ENCODE measurements at places on chromosomes 2 and 18.

DNA sequence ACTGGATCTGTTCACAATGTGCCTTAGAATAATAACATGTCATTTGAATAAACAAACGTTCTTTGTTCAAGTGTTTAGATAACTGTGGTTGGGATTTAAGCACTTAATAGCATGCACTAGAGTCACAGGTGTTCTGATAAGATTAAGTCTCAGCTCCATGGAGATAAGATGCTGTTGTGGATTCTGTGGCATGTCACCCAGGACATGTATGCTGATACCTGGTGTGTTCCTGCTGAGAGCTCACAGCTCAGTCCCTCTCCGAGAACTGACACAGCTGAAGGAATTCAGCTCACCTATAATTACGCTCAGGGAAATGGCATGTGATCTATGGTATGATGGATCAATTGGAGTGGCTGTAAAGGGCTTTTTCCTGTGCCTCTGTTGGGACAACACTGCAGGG, 75.4 kb upstream of the ST6GAL2 start:
- DNase-seq: no peak

GRCh38 chr2:235914756-235915155, 253.4 kb downstream of the GBX2 start:
- DNase-seq: no peak

- no peak for DNase-seq
Observed at GRCh38 chr2:65791404-65791975, 359.1 kb upstream of the SPRED2 start.

GRCh38 chr18:79617511-79618500, 61.8 kb upstream of the CTDP1 start:
- no peak for DNase-seq

- DNase-seq: peak; percentile 60
Observed at GRCh38 chr2:23760736-23761135, 166.2 kb downstream of the ATAD2B start.

DNA sequence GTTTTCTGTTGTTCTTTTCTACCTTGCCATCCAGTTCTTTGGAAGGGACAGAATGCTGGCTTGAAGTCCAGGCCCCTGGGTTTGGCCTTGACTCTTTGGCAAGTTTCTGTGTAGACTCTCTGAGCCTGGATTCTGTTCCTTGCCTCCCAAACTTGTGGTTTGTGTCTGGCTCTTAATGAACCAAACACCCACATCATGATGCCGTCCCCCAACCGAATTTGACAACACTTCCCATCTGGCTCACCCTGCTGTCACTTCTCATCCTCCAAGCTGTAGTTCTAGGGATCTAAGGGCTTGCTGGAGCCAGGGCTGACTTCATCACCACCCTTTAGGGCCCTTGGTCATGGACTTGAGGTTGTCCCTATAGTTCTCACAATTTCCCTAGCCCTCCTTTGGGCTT, 68.9 kb upstream of the CELF4 start:
- DNase-seq: no peak

- DNase-seq: peak; percentile 26
Observed at GRCh38 chr2:201450954-201451291, 335 bp downstream of the TRAK2 start.

- no peak for DNase-seq
Observed at GRCh38 chr18:27695503-27695902, 481.4 kb downstream of the CDH2 start.

GRCh38 chr18:59038295-59039039, 101.2 kb upstream of the SEC11C start:
- DNase-seq: no peak

DNA sequence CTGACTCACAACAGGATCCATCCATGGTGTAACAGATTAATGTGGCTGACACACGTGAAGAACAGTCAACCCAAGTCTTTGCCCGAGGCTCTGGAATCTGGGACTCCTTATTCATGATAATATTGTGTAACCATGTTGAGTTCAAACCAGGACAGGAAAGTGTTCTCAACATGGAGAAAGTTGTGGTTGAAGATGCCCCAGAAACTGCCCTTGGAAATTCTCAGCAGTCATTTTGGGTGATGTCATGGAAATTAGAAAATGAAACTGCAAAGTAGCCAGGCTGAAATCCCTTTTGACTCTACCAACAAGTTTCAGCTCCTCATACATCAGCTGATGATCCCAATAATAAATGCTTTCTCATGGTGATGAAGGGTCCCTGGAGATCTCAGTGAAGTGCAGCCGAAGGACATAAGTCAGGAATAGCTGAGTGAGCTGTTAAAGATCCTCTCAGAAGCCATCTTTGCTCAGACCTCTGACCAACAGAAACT, 307.7 kb downstream of the TNS1 start:
- peak; percentile 97 for DNase-seq

DNA sequence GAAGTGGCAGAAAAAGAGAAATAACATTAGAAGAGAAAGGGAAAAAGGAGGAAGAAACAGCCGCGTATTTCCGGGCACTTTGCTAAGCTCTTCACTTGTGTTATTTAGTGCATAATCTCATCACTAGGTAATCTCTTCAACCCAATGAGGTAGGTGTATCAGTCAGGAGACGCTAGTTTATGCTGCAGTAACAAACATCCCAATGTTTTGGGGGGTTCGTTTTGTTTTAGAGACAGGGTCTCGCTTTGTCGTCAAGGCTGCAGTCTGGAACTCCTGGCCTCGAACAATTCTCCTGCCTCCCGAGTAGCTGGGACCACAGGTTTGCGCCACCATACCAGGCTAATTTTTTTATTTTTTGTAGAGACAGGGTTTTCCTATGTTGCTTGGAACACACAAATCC, 61.7 kb downstream of the ZFP36L2 start:
- DNase-seq: no peak

GRCh38 chr18:57744211-57744694, 58.9 kb downstream of the ATP8B1 start:
- DNase-seq: no peak

DNA sequence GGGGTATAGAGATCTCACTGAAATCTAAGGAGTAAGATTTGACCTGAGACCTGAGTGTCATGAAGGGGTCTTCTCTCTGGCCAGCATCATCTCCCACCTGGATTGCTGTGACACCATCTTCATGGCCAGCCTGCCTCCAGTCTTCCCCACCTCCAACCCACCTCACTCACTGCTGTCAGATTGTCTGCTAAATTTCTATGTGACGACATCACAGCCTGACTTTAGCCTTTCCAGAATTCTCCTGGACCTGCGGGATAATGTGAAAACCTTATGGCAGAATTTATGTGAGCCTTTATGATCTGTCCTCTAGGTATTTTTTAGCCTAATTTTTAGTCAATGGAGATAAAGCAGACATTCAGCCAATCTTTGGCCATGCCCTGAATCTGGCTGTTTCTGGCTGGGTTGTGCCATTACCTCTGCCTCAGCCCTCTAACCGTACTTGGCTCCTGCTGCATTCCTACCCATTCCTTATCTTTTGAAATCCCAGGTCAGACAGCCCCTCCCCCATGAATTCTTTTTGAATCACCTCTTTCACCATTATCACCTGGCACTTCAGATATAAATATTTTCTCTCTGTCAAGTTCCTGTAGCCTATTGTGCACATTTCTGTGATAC, 66.4 kb upstream of the MMADHC start:
- peak; percentile 4 for DNase-seq

DNA sequence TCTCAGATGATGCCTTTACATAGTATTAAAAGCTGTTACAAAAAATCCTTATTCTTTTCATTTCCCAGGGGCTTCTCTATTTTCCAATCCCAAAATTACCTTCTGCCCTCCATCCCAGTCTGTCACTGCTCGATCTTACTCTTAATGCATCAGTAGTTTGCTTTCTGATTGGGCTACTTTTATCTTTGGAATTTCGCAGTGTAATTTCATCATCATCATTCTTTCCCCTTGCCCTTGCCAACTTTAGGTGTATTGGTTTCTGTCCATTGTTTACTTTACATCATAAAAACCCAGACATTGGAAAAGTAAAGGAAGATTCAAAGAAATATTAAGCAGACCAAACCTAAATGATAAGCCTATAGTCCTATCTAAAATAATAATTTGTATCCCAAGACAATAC, 457.2 kb downstream of the PIK3C3 start:
- no peak for DNase-seq

GRCh38 chr2:160630801-160631590, 137.4 kb upstream of the RBMS1 start:
- DNase-seq: no peak

DNA sequence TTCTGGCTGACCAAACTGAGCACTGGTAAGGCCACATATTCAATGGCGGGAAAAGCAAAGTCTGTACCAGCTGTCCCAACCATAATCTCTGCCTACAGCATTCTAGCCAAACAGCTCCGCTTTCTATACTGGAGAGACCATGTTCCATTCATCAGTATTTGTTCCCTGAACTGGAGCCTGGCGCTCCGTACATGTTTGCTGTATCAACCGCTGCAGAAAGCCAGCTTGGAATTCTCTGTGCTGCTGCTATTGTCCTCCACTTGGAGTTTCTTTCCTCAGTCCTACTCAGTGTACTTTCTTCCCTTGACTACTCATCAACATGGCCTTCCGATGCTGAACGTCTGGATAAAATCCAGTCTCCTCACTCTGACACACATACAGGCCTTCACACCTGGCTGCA, 1.9 kb downstream of the COA5 start:
- DNase-seq: no peak

- no peak for DNase-seq
Observed at GRCh38 chr2:113291191-113291590, 12.5 kb upstream of the PAX8 start.

DNA sequence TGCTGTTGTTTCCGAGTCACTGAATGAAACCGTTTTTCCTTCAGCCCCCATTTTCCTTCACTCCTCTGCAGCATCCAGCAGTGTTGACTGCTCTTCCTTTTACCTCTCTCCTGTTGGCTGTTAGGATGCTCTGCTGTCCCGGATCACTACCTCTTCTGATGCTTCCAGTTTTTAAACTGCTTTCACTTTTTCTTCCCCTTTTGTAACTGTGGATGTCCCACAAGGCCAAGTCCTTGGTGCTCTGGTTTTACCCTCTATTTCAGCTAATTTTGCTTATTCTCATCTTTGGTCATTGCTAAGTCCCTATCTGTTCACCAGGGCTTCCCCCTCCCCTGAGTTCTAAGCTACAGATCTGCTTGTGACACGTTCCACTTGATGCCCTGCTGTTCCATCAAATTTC, 39.4 kb upstream of the MAP4K3 start:
- no peak for DNase-seq

GRCh38 chr18:79786786-79787526, 10.8 kb upstream of the KCNG2 start:
- peak; percentile 58 for DNase-seq

GRCh38 chr2:37767959-37768925, 96.8 kb upstream of the CDC42EP3 start:
- DNase-seq: peak; percentile 99

DNA sequence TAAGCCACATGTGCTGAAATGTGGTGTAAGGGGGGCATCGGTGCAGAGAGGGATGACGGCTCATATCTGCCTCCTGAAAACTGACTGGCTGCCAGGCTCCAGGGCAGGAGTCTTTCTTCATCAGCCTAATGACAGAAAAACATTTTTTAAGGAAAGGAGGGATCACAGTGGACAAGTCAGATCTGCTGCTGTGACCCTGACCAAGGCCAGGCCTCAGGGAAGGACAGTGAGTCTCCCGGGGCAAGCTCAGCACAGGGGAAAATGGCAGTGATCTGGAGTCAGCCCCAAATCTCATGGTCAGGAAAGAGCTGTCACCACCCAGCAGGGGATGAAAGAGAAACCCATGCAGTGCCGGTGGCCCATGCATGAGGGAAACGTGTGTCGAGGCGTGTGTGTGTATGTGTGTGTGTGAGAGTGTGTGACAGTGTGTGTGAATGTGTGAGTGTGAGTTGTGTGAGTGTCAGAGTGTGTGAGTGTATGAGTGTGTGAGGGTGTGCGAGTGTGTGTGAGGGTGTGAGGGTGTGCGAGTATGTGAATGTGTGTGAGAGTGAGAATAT, 134.5 kb downstream of the INHBB start:
- no peak for DNase-seq

DNA sequence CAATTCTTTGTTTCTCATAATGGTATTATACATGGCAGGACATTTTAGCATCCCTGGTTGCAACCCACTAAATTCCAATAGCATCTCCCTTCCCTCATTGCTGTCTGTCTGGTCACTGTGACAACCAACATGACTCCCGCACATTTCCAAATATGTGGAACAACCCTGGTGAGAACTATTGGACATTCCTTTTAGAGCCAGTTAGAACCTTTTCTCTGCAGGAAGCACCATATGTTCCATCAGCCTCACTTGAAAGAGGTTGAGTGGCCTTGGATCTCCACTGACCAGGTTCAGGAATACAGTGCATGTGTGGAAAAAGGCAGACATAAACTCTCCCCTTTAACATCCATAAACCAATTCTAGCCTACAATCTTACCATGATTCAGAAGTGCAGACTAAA, 25.9 kb upstream of the GLS start:
- no peak for DNase-seq

GRCh38 chr2:46971929-46972328, 56.3 kb upstream of the MCFD2 start:
- DNase-seq: peak; percentile 44

- DNase-seq: no peak
Observed at GRCh38 chr2:183740241-183740640, 616.0 kb downstream of the NUP35 start.

DNA sequence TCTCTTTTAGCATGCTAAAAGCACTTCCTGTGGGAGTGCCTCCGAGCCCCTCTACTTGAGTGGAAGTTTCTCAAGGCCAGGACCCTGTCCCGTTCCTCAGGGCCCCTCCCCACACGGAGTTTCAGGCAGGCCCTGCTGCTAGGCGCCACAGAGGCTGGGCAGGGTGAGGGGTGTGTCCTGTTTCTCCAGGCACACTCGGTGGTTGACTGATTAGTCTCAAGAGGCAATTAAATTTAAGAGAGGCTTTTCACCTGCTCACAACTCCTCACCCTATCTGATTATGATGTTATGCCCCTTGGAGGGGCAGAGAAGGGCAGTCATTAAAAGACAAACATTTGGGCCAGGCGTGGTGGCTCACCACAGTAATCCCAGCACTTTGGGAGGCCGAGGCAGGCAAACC, 160.8 kb upstream of the HAAO start:
- DNase-seq: no peak

- DNase-seq: no peak
Observed at GRCh38 chr2:228866781-228867180, 404.3 kb downstream of the PID1 start.

DNA sequence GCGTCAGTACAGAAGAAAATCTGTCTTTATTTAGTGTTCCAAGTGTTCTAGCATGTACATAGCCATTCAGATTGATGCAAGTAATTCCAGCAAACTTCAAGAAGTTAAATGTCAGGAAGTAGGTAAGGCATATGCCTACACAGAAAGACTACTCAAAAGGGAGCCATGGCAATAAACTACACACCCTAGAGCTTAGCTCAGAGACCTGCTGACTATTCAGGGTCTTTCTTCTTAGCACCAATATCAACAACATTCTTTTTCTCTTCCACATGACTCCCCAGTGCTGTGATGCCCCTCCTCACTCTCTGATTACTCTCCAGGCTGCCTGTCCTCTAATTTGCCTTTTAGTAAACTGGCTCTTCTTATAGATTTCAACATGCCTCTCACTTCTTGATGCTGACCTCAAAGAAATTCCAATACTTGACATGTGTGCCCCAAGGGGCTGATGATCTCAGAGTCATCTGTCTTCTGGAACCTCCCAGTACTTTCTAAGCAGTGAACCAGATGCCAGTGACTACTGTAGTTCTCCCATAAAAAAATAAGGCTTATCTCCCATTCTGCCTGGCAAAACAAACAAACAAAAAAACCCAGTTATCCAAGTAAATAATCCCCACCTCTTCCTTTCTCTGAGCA, 909.2 kb upstream of the FANCL start:
- no peak for DNase-seq
